IMR-90 (cell line): ENCODE measurements at places on chromosomes 12 and 14. TPM values are rescaled to one million over a fixed set of nuclear protein-coding genes. Genes with fewer than 3 reads are reported as not detected.

Gene SLC4A8
- total RNA-seq = 4.4 and 5.2 TPM in 2 replicates

Gene LRRC10
- not detected in 2 replicates for total RNA-seq

Gene GZMH
- not detected in 2 replicates for total RNA-seq

Gene GPR65
- 0.18 and 0.28 TPM in 2 replicates for total RNA-seq

DNA sequence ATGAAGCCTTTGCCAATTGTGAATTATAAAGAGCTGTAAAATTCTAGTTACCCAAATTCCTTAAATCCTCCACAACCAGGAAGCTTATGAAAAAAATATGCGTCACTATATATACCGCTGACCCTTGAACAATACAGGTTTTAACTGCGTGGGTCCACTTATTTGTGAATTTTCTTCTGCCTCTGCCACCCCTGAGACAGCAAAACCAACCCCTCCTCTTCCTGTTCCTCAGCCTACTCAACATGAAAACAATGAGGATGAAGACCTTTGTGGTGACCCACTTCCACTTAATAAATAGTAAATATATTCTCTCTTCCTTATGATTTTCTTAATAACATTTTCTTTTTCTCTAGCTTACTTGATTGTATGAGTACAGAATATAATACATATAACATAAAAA lies 42.2 kb downstream of the CMKLR1 start:
- DNase-seq = no peak

GRCh38 chr14:87940382-87940781 lies 52.6 kb downstream of the GALC start:
- DNase-seq = no peak

DNA sequence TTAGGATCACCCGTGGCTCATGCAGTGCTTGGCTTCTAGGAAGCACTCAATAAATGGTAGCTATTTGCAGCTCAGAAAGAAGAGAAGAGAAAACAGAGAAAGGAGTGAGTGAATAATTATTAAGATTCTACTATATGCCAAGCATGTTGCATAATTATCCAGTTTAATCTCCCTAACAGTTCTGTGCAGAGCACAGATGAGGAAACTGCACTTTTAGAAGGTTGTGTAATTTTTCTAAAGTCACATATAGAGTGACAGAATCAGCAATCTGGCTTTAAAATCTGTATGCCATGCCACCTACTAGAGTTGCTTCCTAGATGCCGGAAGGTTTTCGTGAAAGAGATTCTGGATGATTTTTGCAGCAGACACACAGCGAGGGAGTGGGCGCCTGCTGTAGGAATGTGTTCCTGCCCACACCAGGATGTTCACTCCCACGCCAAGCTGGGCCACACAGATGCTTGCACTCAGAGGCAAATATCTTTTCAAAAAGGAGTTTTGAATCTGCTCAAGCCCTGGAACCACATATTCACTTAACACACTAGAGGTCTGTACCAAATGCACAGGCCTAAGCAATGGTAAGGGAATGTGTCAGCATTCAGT lies 50.2 kb upstream of the SMCO2 start:
- DNase-seq = no peak

DNA sequence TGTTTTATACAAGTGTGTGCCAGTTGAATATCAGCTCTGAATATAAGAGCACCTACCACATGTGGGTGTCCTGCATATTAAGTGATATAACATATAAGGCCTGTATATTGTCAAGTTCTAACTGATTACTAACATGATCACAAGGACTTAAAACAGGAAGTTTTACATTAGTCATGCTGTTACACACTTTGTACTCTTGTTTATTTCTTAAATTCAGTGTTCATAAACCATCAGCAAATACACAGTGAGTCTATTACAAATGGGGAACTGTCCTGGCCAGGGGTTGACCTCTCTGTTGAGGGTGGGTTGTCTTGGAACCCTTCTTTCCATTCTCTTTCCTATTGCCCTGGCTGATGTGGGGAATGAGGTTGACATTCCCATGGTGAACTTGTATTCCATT lies 19.1 kb downstream of the HELB start:
- DNase-seq = peak; percentile 17

- peak; percentile 49 for DNase-seq
Measured at GRCh38 chr14:105019861-105020814, 745 bp downstream of the CDCA4 start.

DNA sequence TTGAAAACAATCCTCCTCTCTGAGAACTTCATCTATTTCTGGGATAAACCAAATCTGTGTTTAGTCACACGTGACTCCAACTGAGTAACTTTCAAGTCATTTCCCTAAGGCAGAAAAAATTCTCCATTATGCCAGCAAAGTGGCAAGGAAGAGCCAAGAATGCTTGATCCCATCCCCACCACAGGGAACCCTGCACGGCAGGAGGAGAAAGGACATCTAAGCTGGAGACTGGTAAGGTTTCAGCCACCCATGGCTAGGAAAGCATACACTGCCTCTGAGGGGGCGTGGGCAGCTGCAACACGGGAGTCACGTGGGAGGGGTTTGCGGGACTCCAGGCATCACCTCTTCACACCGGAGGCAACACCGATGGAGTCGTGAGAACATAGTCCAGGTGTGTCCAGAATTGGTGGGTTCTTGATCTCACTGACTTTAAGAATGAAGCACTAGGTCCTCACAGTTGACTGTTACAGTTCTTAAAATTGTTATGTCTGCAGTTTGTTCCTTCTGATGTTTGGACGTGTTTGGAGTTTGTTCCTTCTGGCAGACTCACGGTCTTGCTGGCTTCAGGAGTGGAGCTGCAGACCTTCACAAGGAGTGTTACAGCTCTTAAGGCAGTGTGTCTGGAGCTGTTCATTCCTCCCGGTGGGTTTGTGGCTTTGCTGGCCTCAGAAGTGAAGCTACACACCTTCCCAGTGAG lies 2.7 kb upstream of the SIVA1 start:
- peak; percentile 48 for DNase-seq

GRCh38 chr12:26696613-26697092 lies 136.3 kb downstream of the ITPR2 start:
- DNase-seq = peak; percentile 52

DNA sequence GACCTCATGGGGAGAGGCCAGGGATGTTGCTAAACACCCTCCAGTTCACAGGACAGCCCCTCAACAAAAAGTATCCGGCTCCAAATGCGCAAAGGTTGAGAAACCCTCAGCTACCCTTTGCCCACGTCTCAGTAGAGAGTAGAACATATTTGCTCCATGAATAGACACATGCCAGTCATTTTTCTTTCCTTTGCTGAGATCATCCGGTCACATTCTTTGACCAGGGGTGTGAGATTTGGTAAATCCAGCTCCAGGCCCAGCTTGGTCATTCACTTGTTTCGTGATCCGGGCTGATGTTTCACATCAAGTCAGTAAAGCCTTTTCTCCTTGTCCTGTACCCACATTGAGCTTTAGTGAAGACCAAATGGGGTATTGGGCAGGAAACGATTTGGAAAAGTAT lies 83.6 kb upstream of the LHX5 start:
- peak; percentile 8 for DNase-seq

DNA sequence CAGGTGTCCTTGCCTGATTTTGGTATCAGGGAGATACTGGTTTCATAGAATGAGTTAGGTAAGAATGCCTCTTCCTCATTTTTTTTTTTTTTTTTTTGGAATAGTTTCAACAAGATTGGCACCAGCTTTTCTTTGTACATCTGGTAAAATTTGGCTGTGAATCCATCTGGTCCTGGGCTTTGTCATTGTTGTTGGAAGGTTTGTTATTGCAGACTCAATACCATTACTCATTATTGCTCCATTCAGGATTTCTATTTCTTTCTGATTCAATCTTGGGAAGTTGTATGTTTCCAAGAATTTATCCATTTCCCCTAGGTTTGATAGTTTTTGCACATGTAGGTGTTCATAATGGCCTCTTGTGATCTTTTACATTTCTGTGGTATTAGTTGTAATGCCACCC lies 126.0 kb upstream of the KITLG start:
- no peak for DNase-seq

- peak; percentile 36 for DNase-seq
Measured at GRCh38 chr14:100849115-100849781, 23.3 kb downstream of the MEG3 start.

GRCh38 chr12:132141976-132142678 lies 2.0 kb downstream of the DDX51 start:
- no peak for DNase-seq

DNA sequence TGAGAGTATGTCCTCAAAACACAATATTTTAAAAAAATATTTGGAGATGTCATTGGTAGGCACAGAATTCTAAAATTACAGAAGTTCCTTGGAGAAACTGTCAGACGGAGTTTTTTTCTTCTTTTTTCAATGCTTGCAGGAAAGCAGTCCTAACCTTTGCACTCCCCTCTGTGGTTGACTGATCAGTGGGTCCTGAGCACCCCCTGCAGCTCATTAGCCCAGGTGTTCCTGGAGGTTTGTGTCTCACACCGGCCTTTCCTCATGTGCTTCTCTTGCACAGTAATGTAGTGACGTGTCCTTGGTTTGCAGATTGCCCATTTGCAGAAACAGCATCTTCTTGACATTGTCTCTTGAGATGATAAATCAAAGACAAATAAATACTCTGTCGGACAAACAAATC lies 513.0 kb downstream of the TMEM121 start:
- no peak for DNase-seq

DNA sequence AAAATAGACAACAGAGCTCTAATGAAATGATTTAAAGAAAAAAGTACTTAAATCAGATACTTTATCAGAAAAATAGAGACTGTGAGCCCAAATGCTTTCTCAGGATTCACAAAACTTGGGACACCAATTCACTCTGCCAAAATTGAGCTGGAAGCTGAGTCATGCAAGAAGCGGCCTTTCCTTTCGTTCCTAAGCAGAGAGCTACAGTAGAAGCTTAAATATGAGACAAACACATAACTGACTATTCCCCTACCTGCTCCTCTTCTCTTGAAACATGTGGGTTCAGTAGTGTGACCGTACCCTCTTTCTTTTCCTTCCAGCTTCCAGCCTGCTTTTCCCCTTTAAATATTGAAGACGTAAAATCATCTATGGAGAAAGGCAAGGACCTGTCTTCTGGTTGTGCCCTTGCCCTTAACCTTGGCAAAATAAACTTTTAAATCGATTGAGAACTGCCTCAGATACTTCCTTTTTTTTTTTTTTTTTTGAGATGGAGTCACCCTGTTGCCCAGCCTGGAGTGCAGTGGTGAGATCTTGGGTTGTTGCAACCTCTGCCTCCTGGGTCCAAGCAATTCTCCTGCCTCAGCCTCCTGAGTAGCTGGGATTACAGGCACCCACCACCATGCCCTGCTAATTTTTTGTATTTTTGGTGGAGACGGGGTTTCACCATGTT lies 4.4 kb upstream of the SDS start:
- peak; percentile 61 for DNase-seq
